SHP77 treated with DMSO at 0.1 percent for 48 hours (cell line): ENCODE measurements at places on chromosomes 16 and 17.

GRCh38 chr16:4957420-4957719 is 760 bp upstream of the SEC14L5 start:
- no peak for DNase-seq

DNA sequence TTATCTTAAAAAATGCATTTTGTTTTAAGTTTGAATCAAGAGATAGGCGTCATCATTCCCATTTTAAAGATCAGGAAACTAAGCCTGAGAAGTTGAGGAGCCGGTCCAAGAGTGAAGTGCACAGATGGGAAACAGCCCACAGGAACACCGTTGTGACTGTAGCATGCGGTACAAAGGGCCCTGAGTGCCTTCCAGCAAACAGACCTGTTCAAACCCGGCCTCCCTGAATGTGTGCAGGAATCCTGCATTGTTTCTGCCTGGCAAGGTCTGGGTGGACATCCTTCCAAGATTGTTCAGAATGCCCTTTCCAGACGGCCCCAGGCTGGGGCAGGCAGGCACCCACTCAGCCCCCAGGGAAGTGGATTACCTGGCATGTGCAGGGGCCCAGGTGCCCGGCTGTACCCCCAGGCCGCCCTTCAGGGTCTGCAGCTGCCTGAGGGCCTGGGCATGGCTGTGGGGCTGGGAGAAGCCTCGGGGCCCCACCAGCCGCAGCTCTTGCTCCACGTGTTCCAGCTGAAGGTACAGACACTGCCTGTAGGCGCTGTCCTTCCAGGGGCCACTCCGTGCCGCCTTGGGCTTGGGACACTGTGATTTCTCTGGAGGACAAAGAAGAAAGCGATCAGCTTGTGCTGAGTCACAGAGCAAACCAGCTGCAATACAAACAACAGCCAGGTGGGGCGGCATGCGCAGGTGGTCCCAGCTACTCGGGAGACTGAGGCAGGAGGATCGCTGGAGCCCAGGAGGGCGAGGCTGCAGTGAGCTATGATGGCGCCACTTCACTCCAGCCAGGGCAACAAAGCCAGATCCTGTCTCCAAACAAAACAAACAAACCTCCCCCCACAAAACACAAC is 45.0 kb upstream of the GCSH start:
- DNase-seq: no peak

- no peak for DNase-seq
Measured at GRCh38 chr17:28751600-28752366, 8.0 kb downstream of the TRAF4 start.

DNA sequence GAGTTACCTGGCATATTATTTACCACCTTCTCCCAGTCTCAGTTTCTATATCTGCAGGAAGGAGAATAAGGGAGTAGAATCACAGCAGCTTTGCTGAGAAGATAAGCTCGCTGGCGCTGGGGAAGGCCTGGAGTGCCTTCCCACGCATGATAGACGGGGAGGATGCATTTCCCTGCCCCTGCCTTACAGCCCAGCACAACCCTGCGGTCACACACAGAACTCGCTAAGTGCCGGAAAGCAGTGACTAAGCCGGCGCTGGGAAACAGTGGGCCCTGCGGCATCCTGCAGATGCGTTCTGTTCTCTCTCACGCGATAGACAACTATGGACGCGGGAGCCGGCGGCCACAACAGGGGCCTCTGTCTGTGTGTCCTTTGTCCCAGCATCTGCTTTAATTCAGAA is 4.8 kb downstream of the CA5A start:
- peak; percentile 82 for DNase-seq

DNA sequence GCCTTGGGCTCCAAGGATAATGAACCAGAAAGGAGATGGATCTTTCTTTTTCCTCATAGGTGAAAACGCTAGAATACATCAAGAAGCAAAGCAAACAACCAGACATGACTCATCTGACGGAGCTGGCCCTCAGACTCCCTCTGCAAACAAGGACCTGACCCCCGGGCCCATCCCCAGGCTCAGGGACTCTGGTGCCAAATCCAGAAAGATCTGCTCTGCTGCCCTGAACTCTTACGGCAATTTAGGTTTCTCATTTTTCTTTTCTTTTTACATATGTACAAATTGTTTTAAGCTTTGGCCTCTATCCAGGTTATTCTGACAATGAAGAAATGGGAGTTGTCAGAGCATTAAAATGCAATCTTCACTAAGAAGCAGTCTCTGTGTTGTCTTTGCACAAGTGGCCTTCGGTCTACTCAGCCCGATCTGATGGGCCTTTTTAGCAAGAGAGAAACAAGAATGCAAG is 17.7 kb downstream of the KNOP1 start:
- DNase-seq: no peak

DNA sequence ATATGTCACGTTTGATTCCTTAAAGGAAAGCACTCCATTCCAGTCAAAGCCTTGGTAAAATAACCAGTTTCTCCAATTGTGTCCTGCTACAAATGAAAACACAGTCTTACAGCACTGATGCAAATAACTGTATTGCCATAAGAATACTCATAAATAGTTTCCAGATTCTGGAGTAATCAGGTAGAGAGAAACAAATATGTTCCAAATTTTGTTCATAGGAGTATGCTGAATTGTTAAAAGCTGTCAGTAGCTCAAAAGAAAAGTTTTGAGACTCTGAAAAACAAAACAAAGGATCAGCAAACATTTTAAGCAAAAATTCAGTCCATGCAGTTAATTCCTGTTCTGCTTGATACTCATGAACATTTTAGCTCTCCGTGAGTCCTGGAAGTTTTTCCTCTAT is 7.8 kb downstream of the DHRS7B start:
- DNase-seq: no peak

GRCh38 chr16:77675464-77676324 is 46.6 kb upstream of the NUDT7 start:
- peak; percentile 24 for DNase-seq

- no peak for DNase-seq
Measured at GRCh38 chr17:45787044-45787443, 2.9 kb downstream of the CRHR1 start.

DNA sequence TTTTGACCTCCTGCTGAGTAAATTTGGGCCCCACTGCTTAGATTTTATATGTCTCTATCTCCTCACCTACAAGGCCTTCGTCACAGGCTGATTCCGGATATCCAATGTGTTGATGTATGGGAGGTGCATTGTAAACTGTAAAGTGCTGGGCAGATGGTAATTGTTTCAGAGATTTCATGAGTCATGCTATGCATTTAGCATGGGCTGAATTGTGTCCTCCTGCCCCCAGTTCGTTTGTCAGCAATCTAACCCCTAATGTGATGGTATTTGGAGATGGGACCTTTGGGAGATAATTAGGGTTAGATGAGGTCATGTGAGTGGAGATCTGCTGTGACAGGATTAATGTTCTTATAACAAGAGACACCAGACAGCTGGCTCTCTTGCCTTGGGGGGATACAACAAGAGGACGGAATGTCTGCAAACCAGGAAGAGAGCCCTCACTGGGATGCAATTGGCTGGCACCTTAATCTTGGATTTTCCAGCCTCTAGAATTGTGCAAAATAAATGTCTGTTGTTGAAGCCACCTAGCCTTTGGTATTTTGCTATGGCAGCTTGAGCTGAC is 101.8 kb upstream of the NLRP1 start:
- DNase-seq: no peak

- no peak for DNase-seq
Measured at GRCh38 chr17:39151150-39151942, at the start of gene PLXDC1. TSS of gene PLXDC1 (minus strand) at chr17:39151637. CDS start at chr17:39151437, 200 bp downstream.

GRCh38 chr16:72187551-72187950 is 15.6 kb upstream of the PMFBP1 start:
- DNase-seq: no peak

DNA sequence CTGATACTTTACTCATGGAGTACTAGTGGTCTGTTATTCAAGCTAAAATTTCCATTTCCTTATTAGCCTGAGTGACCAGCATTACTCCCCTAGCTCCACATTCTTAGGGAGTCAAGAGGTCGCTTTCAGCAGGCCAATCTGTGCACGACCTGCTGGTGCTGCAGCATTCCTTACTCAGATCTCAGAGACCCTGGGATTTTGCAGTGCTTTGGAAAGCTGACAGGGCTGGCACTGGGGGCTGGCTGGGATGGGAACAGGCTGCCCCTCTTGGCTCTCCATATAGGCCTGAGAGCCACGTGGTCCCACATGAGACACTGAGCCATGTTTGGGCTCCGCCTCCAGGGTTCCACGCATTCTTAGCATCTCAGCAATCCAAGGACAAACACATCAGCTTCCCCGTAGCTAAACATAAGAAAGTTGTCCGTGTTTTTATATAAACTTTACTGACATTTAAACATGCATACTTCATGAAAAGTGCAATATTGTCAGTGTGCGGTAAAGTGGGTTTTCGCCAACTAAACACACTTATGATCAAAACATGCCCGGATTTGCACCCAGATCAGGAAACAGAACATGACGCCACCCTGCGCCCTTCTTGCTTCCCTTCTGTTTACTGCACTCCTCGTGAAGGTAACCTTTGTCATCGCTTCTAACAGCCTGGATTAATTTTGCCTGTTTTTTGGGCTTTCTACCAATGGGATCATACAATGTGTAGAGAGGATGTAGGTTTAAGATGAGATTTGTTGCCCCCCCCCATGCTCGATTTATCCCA is 254.5 kb upstream of the CACNG5 start:
- no peak for DNase-seq

GRCh38 chr17:70886648-70887047 is 717.3 kb downstream of the KCNJ2 start:
- no peak for DNase-seq

- peak; percentile 77 for DNase-seq
Measured at GRCh38 chr17:57892820-57893595, 43.2 kb upstream of the MRPS23 start.

- DNase-seq: no peak
Measured at GRCh38 chr17:75077496-75078283, 10.1 kb upstream of the SLC16A5 start.

GRCh38 chr17:38628441-38628840 is 22.7 kb upstream of the SRCIN1 start:
- peak; percentile 54 for DNase-seq

GRCh38 chr17:55133583-55133982 is 131.2 kb upstream of the HLF start:
- no peak for DNase-seq

GRCh38 chr16:73047221-73047535 is 750 bp downstream of the ZFHX3 start:
- no peak for DNase-seq

DNA sequence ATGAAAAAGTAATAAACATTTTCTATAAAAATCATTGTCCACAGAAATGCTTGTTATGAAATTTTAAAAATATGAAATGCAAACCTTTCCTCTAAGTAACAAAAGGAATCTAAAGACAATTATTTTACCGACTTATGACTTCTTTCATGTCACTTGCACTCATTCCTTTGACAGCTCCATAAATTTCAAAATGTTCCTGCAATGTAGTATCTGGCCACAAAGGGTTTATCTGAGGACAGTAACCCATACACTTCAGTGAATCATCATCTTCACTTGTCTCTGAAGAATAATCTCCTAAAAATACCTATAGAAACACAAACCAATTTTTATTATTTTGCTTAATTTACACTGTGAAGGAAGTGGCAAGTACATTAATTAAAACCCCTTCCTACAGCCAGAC is 25.6 kb upstream of the ABCA10 start:
- DNase-seq: no peak

DNA sequence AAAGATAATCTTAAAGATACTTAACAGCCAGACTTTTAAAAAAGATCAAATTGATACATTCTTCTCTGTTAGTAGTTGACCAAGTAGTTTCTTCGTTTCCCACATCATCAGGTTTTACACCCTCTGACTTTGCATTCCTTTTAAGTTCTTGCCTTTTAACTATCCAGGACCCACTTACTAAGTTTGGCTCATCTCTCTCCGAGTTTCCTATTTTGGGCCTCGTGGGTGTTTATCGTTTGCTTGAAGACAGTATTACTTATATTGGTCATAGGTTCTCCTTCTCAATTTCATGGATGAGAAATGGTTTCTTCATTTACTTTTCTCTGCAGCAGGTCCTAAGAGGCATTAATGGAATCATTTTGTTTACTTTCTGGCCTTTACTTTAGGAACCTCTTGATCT is 43.2 kb downstream of the RPA1 start:
- DNase-seq: no peak

GRCh38 chr16:70402916-70403659 is 35.8 kb downstream of the ST3GAL2 start:
- DNase-seq: no peak

DNA sequence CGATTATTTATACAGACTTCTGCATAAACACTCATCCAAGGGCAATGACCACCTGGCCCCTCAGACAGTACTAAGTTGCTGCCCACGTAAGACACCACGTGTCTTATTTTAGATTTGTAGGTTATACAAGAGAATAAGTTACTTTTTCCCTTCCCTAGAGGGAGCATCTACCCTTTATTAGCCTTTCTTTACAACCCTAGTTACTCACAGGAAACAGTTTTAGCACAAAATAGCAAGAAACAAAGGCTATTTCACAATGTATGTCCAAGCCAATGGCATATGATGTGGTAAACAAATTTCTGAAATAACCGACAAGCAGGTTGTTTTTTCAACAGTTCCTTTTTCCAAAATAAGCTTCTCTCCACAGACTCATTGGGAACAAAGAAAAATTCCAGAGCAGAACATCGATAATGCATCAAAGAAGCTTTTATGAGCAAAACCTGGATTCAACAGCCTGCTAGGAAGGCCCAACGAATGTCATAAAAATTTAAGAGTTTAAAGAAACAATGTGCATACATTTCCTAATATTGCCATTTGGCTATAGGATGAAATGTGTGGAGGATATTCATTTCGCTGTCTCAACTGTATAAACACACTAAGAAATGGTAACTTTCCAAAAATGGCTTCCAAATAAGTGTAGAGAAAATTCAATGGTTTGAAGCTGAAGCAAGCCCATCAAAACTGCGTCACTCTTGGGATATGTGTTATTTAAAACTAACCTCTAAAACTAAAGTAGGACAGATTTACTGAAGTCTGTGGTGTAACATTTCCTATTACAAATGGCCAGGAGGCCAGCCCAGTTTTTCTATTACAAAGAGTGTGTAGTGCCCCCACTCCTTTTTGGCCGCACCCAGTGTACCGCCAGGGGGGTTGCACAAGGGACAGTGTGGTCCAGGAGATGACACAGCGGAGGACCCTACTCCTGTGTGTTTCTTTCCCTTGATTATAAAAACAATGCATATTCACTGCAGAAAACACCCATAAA is 50.4 kb upstream of the ERN1 start:
- DNase-seq: no peak

GRCh38 chr17:31509805-31510177 is 118.3 kb downstream of the RAB11FIP4 start:
- DNase-seq: no peak

- DNase-seq: no peak
Measured at GRCh38 chr16:73177729-73178295, 129.9 kb upstream of the ZFHX3 start.

GRCh38 chr17:17958982-17959381 is 13.2 kb downstream of the TOM1L2 start:
- DNase-seq: no peak

GRCh38 chr16:11410376-11411058 is 65.3 kb downstream of the RMI2 start:
- DNase-seq: no peak
